ENCODE measurements at places on chromosomes 3 and 15.
A peak's percentile ranks its signal among the peaks of the same experiment; 100 is the strongest.

GRCh38 chr15:43463507-43463906 lies 29.4 kb downstream of the TP53BP1 start:
- no peak for DNase-seq

- no peak for DNase-seq
Observed at GRCh38 chr3:195906865-195907683, 1.3 kb downstream of the TNK2 start.

- DNase-seq: no peak
Observed at GRCh38 chr3:128297401-128298138, 144.3 kb downstream of the EEFSEC start.

- DNase-seq: no peak
Observed at GRCh38 chr15:97961067-97961954, 808 bp downstream of the ARRDC4 start.

DNA sequence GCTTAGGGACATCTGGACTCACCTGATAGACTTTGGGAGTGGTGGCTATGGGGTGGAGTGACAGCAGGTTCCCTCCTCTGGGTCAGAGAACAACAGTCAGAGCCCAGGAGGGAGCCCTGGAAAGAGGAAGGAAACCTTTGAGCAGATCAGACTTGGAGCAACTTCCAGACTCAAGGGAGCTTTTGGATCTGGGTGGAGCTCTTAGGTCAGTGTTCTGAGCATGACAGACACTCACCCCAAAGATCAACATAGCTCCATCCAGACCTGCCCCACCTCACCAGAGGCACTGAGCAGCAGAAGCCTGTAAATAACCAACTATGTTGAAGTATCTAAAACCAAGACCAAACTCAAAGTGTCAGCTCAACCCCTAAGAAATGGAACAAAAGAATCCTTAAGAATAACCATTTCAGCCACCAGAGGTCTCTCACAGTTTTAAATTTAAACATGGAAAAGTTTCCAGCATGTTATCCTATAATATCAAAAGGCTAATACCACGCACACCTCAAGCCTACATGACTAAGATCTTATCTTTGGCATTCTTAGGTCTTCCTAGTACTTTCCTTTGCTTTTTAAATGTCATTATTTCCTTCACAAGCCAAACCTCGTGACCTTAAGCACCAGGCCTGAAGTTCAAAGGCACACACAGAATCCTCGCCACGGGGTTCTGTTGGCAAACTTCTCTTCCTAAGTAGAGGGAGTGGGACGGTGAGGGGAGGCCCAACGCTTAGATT lies 56.4 kb downstream of the UMPS start:
- no peak for DNase-seq

GRCh38 chr3:157508461-157508860 lies 5.2 kb upstream of the VEPH1 start:
- no peak for DNase-seq

- no peak for DNase-seq
Observed at GRCh38 chr3:111229301-111229700, 157.7 kb downstream of the NECTIN3 start.

DNA sequence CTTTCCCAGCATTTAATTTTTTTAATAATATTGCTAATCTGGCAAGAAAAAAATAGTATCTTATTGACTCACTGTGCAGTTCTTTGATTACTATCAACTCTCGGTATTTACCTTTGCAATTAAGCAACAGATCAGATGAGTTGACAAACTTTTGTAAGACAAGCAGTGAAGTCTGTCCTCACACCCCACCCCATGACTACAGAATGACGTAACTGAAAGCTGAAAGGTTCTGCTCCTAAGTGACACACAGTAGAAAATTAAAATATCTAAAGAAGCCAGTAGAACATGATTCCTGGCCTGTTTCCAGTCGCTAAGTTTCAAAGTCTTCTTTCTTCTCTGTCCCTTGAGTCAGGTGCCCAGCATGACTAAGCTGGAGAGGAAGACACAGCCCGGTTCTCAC lies 135.5 kb downstream of the STT3B start:
- DNase-seq: no peak

GRCh38 chr3:59601486-59601885 lies 551.7 kb upstream of the CFAP20DC start:
- DNase-seq: no peak

DNA sequence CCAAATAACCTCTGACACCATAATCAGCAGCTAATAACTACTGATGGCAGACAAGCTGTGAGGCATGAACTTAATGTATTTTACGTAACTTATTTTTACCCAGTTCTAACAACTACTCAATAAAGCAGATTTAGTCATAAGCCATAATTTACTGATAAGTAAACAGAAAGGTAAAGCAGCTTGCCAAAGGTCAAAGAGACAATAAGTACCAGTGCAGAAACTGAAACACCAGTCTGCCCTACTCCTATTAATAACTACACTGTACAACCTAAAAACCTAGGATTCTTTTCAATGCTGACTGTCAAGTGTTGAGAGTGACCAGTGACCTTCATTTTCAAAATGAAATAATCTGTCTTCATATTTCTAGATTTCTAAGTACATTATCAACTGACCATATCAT lies 152.2 kb downstream of the NR2E3 start:
- no peak for DNase-seq

- no peak for DNase-seq
Observed at GRCh38 chr15:92672102-92672501, 16.5 kb upstream of the FAM174B start.

DNA sequence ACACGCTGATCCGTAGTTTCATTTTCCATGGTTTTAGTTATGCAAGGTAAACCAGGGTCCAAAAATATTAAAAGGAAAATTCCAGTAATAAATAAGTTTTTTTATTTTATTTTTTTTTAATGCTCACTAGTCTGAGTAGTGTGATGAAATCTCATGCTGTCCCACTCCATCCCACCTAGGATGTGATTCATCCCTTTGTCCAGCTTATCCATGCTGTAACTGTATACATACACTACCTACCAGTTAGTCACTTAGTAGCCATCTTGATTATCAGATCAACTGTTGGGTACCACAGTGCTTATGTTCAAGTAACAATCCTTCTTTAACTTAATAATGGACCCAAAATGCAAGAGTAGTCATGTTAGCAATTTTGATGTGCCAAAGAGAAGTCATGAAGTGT lies 75.2 kb downstream of the ESYT3 start:
- no peak for DNase-seq

DNA sequence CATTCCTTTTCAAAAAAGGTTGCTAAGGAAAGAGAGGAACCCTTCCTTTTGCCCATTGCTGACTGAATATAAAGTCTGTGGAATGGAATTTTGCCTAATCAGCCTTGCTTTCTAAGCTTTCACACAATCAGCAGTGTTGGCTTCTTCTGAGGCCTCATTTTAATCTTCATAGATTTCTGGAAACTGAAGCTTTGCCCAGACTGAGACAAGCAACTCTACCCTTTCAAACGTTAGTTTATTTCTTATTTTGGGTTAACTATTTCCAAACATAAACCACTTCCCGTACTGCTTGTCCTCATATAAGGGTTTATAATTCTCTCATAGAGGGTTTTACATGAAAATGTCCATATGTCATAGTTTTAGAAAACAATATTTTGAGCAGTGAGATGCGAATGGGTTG lies 82.9 kb downstream of the NR1D2 start:
- DNase-seq: no peak

- DNase-seq: no peak
Observed at GRCh38 chr3:9994086-9994844, 7.6 kb upstream of the EMC3 start.

DNA sequence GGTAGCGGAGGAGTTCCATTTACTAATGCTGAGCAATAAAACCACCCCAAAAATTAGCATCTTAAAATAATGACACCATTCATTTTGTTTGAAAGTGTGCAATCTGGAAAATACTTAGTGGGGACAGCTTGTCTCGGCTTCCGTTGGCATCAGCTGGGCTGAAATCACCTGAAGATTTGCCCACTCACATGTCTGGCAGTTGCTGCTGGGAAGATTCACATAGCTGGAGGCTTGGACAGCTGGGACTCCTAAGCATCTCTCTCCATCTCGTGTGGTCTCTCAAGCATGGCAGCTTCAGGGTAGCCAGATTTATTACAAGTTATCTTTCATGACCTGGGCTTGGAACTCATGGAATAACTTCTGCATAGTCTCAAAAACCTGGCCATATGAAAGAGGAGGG lies 38.4 kb upstream of the BFSP2 start:
- no peak for DNase-seq

- no peak for DNase-seq
Observed at GRCh38 chr3:71227270-71227661, 356.3 kb downstream of the FOXP1 start.

DNA sequence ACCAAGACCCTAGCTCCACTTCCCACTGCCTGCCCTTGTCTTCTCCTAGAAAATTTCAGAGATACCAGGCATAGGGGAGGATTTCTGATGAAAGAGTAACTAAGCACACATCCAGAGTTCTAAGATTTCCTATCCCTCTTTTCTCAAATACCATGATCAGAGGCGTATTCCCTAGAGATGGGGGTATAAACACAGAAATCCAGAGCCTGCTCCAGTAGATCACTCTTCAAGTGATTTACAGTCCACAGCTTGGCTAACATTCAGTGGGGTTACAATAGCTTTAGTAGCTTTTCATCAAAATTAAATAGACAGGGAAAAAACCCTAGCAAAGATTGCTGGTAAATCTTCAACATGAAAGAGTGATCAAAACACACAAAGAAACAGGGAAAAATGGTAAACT lies 800.7 kb upstream of the GRM7 start:
- DNase-seq: no peak

- no peak for DNase-seq
Observed at GRCh38 chr3:138405486-138405885, 28.9 kb upstream of the ESYT3 start.

DNA sequence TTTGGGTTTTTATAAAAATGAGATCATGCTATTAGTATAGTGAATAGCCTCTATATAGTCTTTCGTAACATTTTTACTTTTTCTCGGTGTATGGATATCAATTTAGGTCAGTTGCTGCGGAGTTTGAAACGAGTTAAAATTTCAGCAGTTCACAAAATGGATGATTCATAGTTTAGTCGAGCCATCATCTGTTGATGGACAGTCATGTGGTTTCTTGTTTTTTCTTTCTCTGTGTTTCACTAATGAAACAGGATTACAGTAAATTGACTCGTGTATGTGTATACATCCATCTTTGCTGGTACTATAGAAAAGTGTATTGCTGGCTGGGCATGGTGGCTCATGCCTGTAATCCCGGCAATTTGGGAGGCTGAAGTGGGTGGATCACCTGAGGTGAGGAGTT lies 106.8 kb downstream of the IGF1R start:
- no peak for DNase-seq

DNA sequence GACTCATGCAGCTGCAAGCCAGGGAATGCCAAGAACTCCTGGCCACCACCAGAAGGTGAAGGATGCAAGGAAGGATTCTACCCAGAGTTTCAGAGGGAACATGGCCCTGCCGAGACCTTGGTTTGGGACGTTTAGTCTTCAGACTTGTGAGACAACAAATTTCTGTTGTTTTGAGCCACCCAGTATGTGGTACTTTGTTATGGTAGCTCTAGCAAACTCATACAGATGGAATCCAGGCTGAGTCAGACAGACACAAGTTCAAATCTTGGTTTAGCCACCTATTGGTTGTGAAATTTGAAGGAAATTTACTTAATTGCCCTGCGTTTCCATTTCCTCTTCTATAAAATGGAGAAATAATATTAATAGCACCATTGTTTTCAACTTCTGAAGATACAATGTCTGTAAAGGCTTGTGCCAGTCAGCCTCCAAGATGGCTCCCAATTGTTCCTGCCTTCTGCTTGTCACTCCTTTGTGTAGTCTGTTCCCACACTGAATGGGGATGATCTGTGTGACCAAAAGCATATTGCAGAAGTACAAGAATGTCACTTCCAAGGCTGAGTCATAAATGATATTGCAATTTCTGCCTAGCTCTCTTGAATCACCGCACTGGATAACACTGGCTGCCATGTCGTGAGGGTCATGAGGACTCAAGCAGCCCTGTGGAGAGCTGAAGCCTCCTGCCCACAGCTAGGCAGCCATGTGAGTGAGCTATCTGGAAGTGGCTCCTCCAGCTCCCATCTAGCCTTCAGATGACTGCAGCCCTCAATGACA lies 223.5 kb upstream of the PROK2 start:
- no peak for DNase-seq

GRCh38 chr15:62896969-62897486 lies 145.5 kb upstream of the TPM1 start:
- DNase-seq: peak; percentile 7

- DNase-seq: no peak
Observed at GRCh38 chr15:40100123-40100946, 8.3 kb downstream of the BMF start.

DNA sequence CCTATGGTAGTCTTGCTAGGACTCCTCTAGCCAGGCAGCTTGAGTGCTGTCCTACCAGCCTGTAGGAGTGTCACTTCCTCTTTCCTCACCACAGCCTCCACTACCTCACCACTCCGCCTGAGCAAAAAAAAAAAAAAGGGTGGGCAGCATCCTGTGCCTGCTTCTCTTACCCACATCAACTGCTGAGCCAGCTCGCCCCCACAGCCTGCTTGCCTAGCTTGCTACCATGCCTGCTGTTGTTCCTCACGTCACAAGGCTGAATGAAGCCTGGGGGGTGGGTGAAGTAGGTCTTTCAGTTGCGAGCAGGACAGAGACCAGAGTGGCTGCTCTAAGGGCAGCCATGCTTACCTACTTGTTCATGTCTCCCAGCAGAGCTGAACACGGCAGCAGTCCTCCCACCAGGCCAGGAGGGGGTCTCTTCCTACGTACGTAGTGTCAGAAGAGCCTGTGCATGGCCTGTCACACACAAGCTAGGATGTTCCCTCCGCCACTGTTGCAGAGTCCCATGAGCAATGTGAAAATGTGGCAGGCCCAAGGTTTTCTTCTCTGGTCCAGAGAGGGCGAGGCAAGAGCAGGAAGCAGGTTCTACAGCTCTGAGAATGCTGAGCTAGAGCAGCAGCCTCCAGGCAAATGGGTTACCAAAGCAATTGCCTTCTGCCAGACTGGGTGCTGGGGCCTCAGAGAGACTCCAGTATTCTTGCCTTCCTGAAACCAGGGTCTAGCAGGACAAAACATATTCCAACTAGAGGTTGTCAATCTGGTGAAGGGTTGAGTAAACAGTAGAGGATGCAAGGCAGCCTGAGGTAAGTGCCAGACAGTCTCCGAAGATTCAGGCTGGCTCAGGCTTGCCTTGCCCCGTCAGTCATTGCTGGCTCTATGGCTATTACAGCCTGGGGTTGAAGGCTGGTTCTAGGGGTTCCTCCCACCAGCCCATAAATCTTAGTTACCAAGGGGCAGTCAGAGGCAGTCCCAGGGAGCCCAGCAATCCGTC lies 8.1 kb downstream of the PPM1M start:
- DNase-seq: peak; percentile 54

- no peak for DNase-seq
Observed at GRCh38 chr15:89363133-89363532, 28.5 kb upstream of the POLG start.

- no peak for DNase-seq
Observed at GRCh38 chr3:139564294-139564861, 24.8 kb upstream of the RBP1 start.

GRCh38 chr3:175129126-175129525 lies 270.0 kb downstream of the NAALADL2 start:
- no peak for DNase-seq

DNA sequence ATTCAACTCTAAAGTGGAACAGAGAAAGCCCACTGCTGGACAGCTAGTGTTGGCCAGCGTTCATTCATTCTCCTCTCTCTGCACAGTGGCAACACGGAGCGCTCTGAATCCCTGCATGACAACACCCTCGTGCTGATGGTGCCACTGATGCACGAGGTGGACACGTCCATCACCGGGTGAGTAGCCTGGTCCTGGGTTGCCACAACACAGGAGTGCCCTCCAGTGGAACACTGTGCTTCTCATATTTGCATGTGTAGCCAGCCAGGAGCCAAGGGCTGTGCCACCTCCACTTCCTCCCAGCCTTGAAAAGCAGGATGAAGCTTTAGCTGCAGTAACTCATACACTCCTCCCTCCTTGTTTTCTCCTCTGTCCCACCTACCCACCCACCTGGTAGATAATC lies 120.0 kb upstream of the CTDSPL start:
- no peak for DNase-seq

Measured in esophagus squamous epithelium (tissue), 5 donors.